ENCODE measurements at places on chromosomes 5 and 9.

DNA sequence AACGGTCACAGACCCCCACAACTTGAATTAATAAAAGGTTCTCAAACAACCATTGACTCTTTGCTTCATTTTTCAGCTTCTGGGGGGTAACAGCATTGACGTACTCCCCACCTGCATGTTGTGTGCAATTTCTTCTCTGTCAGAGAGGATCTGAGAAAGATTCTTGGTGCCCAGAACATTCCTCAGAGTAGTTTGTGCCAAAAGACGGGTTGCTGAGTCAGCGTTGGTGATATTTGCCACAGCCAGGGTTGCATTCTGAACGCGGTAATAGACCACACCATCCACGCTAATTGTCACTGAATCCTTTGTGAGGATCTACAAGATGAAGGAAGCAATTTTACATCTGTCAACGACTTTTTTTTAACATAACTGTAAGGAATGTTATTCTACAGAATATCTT is 21.0 kb downstream of the STOM start:
- DNase-seq, result no peak

DNA sequence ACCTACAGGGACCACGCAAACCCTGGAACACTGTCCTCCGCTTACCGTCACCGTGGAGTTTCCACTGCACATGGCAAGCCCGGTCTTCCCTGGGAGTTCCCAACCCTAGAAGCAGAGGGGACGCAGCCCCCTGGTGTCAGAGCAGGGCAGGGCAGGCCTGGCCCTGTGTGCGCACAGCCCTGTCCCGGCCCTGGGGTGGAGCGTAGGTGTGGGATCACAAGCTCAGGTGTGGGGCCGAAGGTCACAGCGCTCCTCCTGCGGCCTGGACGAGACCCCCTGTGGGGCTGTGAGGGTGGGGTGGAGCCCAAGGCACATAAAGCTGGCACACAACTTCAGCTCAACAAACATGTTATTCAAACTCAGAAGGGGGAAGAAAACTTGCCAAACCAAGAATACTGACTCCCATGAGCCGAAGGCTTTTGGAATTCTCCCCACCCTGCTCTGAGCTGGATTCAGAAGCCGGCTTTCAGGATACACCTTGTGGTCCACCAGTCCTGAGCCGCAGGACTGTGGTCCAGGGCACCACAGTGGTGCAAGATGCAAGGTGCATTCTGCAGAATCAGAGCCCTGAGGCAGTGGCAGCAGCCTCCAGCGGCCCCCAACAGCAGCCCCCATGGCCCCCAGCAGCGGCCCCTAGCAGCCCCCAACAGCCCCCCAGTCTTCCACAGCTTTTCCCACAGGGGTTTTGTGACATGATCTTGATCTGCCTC is 11.8 kb upstream of the EXOC3 start:
- DNase-seq, result no peak

DNA sequence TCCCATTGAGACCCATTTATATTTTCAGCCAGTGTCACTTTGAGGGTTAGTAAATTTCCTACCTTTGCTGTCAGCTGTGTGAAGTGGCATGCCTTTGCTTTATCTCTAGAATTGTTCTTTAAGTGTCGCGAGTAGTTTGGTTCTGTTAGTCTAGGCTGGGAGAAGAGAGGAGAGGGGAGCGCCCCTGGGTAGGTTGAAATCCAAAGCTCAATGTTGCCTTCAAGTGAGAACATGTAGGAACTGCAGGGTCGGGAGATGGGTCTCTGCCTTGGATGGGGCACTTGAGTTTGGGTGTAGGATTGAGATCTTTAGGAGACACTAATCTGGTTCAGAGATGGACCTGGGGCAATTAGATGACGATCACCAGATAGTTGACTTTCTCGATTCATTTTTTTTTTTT is 46.3 kb downstream of the STC2 start:
- no peak for DNase-seq

GRCh38 chr9:78574354-78575045 is 277.6 kb downstream of the PSAT1 start:
- no peak for DNase-seq

- peak; percentile 5 for DNase-seq
These were observed 50.1 kb upstream of the TTC39B start for GRCh38 chr9:15357050-15357653.

DNA sequence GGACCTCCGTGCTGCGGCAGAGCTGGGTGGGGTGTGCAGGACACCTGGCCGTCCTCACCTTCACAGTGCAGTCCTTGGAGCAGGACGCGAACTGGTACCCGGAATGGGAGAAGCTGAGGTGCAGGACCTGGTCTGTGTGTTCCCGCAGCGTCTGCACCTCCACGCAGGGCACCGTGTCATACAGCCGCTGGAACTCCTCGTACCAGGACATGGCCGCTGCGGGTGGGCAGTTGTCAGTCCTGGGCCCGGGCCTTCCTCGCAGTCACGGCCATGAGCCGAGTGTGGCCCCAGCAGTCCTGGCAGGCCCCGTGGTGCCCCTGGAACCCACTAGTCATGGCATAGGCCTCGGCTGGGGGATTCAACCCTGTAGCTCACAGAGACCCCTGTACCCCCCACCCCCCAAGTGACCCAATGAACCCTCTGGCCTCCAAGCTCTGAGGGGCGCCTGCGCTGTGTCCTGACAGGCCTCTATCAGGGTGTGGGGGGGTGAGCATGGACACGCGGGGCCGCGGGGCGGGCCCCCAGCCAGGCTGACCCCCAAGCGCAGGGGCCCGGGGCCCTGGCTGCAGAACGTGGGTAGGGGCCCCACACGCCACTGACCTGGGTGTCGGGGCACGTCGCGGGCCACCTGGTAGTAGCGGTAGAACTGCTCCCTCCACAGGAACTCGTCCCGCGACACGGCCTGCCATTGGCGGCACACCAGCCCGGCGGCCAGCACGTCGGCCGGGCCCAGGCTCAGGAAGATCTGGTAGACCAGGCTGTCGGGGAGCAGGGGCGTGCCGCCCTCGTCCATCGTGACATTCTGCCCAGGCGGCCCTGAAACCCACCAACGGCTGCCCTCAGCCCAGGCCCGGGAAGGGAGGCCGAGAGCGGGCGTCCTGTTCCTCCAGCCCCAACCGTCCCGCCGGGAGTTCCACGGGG is 987 bp downstream of the FBXW5 start:
- no peak for DNase-seq

GRCh38 chr5:17415321-17415758 is 82.7 kb upstream of the TAF11L2 start:
- no peak for DNase-seq

DNA sequence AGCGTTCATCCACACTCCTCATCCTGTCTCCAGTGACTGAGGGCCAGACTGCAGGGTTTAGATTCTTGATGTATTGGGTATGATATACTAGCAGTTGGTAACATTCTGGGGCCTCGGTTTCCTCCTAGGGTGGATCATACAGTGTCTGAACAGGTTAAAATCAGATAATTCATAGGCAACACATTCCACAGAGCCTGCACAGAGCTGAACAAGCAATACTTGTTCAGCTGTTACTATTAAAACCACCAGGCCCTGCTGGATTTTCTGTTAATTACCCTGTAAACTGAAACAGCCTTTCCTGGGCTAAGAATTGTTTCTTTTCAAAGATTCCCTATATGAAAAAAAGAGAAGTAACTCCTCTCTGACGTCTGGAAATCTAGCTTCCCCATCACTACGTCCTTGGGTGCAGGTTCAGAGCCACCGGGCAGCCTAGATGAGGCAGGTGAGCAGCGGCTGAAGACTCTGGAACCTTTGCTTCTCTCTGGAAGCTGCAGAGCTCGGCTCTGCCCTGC is 1313.5 kb upstream of the WWC1 start:
- DNase-seq, result no peak

GRCh38 chr5:139662617-139663016 is 14.5 kb downstream of the CXXC5 start:
- DNase-seq, result no peak

DNA sequence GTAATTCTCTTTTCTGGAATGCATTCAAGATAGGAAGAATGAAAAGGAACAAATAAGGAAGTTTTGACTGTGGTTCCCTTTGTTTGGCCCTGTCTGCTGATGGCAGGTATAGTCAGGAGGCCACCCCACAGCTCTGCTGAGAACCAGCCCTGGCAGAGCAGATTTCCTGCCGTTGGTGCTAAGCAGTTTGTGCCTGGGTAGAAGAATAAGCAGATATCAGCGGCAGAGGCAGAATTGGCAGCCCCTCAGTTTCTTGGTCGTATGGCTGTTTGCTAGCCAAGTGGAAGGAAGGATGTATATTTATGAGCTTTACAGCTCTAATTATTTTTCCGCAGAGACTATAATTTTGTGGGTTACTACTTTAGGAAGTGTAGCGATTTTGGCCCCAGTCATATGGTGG is 310.2 kb upstream of the RFX3 start:
- no peak for DNase-seq

DNA sequence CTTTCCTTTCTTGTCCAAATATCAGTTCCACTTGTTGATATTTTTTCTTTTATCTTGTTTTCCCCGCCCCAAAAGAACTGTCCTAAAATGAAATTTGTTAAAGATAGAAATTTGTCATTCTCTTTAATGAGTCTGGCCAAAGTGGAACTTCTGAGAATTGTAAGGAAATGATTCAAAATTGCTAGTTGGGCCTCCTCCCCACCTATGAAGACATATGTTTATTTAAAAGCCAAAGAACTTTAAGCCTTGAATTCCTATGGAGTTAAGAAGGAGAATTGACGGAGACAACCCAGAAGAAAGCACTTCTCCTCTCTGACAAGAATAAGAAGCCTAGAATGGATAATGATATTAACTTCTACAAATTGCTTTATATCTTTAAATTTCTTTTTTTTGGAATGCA is 59.1 kb upstream of the ALDH1A1 start:
- DNase-seq, result no peak

DNA sequence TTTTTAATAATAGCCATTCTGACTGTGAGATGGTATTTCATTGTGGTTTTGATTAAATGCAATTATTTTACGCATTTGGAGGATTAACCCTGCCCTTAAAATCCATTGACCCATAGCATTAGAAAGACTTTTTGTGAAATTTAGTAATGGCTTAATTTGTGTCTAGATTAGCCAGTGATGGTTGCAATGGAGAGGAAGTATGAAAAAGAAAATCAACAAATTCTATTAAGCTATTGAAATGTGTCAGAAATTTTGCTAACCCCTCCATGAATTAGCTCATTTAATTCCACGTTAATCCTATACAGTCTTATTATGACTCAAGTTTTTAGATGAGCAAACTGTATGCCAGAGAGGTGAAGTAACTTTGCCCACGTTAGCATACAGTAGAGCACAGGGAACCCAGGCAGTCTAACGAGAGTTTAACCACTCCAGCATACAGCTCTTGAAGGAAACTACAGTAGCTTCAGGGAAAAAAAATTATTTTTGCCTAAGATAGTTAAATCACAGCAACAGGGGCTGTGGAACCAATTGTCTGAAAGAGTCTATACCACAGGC is 158.2 kb upstream of the PPP2R2B start:
- DNase-seq, result no peak

DNA sequence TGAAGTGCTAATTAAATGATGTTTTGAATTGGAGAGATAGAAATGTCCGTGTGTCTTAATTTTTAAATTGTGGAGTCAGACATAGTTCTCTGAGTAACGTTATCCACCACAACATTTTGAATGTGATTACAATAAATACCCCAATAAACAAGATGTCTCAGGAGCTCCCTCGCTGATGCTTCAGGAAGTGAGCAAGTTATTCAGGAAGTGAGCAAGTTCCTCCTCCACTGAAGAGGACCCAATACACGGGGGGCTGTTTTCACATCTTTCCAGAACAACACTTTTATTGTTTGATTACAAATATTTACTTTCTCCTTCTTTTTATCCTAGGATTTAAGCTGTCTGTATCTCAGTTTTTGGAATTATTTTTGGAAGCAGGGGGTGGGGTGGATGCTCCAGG is 363.8 kb downstream of the LRRC70 start:
- no peak for DNase-seq

- no peak for DNase-seq
These were observed 493.0 kb downstream of the CAAP1 start for GRCh38 chr9:26399556-26399955.

- DNase-seq, result no peak
These were observed 939.7 kb downstream of the NR2F1-AS1 start for GRCh38 chr5:92641031-92641962.

GRCh38 chr5:8253376-8253775 is 384.4 kb downstream of the MTRR start:
- no peak for DNase-seq
